T-helper 2 cell (primary cell): ENCODE measurements at places on chromosomes 4 and X.

GRCh38 chrX:41350976-41351569, 17.1 kb downstream of the DDX3X start:
- DNase-seq, result no peak

DNA sequence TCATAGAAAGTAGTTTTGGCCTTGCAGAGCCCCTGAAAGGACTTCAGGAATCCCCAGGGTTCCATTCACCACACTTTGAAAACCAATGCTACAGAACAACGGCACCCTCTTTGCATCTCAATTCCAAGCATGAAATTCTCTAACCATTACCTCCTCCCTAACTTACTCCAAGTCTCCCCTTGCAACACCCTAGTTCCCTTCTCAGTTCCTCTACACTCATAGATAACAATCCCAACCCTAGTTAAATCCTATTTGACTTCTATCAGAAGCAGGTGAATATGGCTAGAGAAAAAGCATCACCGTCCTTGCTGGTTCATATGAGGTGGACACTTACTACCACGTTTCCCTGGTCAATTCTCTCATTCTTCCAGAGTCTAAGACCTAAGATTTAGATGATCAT, 2.4 kb downstream of the RCHY1 start:
- no peak for DNase-seq

- DNase-seq, result no peak
Observed at GRCh38 chrX:50814701-50815100, 707 bp upstream of the SHROOM4 start.

DNA sequence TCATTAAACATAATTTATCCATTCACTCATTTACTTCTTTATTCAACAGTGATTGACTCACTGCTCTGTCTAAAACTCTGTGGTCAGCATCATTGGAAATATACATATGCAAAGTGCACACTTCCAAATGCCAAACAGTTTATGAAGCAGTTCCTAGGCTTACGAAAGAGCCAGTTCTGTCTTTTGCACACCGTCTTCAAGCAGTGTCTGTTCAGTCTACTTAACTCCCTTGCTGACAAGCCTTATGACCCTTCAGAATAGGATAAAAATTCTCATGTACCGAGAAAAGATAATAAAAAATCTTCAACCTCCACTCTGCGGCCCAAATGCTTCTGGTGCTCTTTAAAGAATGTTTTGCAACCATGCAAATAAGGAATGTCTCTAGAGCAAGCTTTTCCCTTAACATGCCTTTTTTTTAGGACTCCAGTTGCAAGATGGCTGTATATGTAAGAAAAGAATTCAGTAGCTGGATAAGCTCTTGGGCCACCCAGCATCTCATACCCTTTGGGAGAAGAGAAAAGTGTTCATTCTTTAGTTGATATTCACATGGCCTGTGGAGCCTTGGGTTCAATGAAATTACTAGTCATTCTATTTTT, 1037.0 kb upstream of the SLIT2 start:
- no peak for DNase-seq

- DNase-seq, result no peak
Observed at GRCh38 chr4:144656850-144657249, 10.9 kb downstream of the HHIP start.

GRCh38 chr4:59818656-59819055, 1381.5 kb upstream of the ADGRL3 start:
- DNase-seq, result no peak

GRCh38 chr4:98092833-98093439, 50.3 kb downstream of the STPG2 start:
- DNase-seq, result no peak

DNA sequence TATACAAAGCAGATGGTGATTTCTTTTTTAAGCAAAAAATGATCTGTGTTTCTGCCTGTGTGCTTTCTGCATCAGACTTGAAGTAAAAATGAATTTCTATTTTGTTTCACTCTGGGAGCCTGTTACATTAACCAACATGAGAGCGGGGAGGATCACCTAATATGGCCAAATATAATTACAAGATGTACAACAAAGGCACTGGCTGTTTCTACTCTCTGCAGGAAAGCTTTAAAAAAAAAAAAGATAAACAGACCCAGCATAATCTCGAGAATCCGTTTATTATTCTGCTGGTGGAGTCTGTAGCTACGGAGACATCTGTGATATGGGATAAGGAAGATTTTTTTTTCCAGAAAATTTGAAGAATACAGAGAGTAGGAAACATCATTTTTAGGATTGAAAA, 103.6 kb downstream of the COMMD8 start:
- DNase-seq, result no peak

DNA sequence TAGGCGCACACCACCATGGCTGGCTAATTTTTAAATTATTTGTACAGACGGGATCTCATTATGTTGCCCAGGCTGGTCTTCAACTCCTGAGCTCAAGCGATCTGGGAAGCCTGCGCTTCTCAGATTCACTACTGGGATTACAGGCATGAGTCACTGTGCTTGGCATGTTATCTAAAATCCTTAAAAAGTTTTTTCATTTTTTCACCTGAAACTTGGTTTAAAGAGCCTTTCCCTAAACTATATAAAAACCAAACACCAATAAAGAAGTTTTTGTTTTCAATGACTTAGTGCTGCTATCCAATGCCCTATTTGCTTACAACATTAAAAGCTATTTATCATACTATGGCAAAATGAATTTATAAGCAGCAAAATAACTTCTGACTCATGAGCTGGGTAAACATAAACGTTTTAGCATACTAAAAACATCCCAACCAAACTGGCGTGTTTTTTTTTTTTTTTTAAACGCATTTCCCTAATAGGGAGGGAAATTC, 127.8 kb downstream of the UBE2K start:
- DNase-seq, result no peak

DNA sequence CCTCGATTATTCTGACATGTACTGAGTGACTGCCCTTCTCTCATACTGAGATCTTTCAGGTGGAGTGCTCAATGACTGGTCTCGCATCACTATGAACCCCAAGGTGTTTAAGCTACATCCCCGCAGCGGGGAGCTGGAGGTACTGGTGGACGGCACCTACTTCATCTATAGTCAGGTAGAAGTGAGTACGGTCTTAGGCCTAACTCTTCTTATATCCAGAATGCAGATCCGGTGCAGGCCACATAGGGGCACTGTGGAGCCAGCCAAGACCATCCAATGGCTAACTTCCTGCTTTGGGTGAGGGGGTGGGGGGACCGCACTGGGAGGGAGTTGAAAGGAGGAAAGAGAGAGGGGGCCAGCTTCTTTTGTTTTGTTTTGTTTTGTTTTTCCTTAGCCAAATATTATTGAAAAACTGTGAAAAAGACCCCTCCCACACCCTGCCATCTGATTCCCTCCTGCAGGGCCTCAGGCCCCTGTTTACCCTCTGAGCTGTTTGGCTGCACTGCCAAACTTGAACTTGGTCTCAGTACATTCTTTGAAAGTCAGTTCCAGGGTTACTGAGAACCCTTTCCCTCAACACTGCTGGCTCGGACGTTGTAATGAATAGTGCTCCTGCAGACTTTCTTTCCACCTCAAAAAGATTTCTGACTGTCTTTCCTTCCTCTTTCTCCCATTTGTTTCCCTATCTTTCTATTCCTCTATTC, 16.2 kb downstream of the AWAT2 start:
- no peak for DNase-seq
